ENCODE measurements at places on chromosomes 6 and 20.

- DNase-seq, result no peak
These were observed 179.1 kb downstream of the SYNDIG1 start for GRCh38 chr20:24648481-24648880.

DNA sequence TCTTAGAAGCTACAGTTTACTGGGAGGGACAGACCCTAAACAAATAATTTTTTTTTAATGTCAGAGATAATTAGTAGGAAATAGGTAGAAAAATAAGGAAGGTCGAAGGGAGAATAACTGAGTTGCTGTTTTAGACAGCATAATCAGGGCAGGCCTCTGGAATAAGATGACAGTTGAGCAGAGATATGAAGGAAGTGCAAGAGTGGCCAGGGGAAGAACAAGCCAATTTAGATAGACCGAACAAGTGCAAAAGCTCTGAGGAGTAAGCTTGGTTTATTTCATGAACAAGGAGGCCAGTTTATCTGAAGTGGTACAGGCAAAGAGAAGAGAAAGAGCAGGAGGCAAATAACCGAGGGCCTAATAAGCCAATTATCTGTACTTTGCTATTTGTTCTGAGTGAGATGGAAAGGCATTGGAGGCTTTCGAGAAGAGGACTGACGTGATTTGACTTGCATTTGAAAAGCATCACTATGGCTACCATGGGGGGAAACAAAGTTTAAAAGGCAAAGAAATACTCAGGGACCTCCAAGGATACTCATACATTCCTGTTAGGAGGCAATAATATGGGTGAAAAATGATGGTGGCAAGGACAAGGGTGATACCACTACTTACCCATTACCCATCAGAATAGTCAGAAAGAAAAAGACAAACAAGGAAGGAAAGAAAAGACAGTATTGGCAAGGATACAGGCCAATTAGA, 19.7 kb downstream of the PROCR start:
- DNase-seq, result no peak

DNA sequence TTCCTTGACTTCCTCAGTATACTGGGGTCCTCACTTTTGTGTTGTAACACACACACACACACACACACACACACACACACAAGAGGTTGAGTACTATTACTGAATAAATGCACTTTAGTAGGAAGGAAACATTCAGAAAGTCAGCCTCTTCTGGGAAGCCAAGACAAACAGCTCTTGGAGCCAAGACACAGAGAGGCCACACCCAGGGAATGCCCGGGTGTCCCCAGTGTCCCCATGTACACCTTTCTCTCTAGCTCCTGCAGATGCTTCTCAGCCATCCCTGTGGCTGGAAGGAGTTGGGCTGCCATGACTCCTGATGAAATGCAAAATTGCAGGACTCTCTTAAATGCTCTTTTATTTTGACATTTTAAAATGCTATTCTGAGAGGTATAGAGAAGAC, 70.5 kb downstream of the PPP1R14C start:
- no peak for DNase-seq

GRCh38 chr6:78909391-78909790, 42.0 kb downstream of the IRAK1BP1 start:
- peak; percentile 48 for DNase-seq

DNA sequence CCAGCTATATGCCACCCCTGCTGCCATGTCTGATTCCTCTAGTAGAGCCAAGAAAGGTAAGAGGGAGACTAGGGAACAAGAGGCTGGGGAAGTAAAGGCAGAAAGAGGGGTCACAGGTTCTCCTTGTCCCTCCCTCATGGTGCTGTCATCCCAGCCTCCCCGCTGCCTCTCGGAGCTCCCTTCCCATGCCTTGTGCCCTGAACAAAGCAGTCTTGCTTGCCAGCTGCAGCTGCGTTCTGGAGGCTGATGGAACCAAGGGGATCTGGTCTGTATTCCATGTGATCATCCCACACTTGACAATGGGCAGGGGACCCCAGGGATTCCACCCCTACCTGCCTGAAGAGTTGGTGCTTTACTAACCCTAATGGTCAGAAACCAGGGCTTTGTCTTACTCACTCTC, 61.4 kb downstream of the DAAM2 start:
- no peak for DNase-seq

DNA sequence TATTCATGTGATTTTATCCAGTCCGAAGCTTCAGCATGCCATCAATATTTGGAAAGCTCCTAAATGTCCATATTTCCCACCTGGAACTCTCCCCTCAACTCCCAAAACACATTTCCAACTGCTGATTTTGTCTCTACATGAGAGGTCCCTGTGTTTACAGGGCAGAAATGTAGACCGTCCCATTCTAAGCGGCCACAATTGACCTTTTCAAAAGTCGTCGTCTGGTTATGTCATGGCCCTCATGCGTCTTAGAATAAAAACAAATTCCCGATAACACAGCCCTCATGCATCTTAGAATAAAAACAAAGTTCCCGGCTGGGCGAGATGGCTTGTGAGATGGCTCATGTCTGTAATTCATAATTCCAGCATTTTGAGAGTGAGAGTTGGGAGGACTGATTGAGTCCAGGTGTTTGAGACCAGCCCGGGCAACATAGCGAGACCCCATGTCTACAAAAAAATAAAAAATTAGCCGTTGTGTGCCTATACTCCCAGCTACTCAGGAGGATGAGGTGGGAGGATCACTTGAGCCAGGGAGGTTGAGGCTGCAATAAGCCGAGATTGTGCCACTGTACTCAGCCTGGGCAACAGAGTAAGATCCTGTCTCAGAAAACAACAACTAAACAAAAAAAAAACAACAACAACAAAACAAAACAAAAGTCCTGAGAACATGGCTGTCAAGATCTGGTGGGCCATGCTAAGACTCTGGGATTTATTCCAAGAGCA, 6.4 kb upstream of the ZNF217 start:
- no peak for DNase-seq

- DNase-seq, result no peak
These were observed 7.4 kb downstream of the SNX9 start for GRCh38 chr6:157830354-157831017.

All from HFFc6 (cell line).